Pons (tissue), 1 donor: ENCODE measurements at places on chromosomes 12 and 14.

DNA sequence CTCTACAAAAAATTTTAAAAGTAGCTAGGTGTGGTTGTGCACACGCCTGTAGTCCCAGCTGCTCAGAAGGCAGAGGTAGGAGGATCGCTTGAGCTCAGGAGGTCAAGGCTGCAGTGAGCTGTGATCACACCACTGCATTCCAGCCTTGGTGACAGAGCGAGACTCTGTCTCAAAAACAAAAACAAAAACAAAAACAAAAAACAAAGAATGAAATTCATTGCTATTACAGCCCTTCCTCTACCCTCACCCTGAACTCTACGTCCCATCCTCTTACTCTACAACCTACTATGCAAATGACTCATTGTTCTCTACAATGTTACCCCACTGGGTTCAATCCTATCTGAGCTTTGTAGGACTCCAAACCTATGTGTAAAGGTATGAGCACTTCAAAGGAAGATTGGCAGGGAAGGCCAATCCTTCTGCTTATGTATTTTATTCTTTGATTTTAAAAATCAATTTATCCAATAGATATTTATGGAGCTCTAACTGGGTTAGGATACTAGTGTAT lies 39.3 kb downstream of the NINJ2 start:
- DNase-seq = no peak

DNA sequence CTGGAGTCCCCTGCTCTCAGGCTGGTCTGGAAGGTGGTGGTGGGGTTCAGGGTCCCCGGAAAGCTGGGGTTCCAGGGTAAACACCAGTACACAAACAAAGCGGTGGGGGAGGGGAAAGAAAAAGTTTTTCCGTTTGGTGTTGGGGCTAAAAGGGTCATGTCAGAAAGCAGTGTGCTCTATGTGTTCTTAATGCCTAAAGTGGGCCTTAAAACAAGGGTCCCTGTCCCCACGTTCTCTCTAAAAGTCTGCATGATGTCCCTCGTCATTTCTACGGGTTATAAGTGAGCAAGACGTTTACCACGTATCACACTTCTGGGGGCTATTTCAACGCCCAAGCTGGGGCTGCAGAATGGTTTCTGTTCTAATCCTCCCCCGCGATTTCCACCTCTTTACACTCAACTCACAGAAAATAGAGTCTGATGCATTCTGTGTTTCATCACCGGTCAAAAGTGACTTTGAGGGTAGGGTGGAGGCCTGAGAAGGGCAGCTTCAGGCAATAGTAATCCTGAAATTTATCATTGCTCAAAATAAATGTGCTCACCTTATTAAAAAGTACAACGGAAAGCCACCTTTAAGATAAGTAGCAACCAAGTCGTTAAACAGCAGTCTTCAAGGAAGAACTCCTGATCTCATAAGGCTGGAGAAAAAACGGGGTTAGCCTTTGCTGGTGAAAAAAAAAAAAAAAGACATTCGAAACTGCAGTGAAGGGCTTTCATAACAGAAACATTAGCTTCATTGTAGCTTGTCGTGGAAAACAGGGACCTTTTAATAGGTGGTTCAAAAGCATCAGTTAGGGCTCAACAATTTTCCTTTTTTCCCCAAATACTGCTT lies 63.9 kb upstream of the PTGR2 start:
- peak; percentile 64 for DNase-seq

DNA sequence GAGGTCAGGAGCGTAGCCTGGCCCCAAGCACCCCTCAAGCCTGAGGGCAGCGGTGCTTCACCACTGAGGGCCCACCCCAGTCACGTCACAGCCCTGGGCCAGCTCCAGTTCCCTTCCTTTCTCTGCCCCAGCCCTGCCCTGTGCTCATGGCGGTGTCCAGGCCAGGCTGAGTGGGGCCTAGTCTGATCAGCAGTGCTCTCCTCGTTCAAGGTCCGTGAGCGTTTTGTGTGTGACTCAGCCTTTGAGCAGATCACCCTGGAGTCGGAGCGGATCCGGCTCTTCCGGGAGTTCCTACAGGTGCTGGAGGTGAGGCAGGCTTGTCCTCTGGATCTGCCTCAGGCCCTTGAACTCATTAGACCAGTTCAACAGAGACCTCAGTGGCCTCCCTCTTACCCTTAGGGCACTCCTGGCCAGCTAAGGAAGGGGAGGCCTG lies 19.0 kb downstream of the PRPF40B start:
- DNase-seq = no peak

GRCh38 chr12:26203167-26203780 lies 7.9 kb downstream of the SSPN start:
- no peak for DNase-seq

GRCh38 chr14:95664546-95664945 lies 21.7 kb upstream of the TCL1B start:
- DNase-seq = no peak

- no peak for DNase-seq
Measured at GRCh38 chr12:32478858-32479725, 79.7 kb downstream of the FGD4 start.

- DNase-seq = no peak
Measured at GRCh38 chr12:88305254-88305890, 163.3 kb downstream of the TMTC3 start.

- peak; percentile 29 for DNase-seq
Measured at GRCh38 chr14:39488600-39488999, 56.4 kb upstream of the FBXO33 start.

GRCh38 chr12:53424626-53425514 lies 1.2 kb downstream of the AMHR2 start:
- DNase-seq = no peak

DNA sequence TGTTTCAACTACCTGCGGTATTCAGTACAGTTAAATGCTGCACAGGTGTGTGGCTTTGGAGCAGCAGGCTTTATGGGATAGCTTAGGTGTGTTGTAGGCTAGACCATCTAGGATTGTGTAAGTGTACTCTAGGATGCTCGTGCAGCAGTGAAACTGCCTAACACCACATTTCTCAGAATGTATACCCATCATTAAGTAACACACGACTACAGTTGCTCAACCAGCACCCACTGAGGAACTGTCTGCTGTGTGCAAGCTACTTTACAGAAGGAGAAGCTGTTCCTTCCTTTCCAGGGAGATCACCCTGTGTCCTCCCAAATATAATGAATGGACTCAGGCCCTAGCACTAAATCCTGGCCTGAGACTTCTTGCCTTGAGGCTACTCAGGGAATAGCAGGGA lies 94.8 kb downstream of the SLC24A4 start:
- DNase-seq = peak; percentile 56

DNA sequence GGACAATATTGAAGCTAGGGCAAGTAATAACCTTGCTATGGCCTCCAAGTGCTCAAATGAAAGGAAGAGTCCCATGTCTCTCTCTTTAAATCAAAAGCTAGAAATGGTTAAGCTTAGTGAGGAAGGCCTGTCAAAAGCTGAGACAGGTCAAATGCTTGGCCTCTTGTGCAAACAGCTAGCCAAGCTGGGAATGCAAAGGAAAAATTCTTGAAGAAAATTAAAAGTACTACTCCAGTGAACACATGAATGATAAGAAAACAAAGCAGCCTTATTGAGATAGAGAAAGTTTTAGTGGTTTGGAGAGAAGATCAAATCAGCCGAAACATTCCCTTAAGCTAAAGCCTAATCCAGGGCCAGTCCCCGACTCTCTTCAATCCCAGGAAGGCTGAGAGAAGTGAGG lies 84.1 kb upstream of the PLEKHA5 start:
- no peak for DNase-seq

GRCh38 chr14:39763402-39763890 lies 331.2 kb upstream of the FBXO33 start:
- no peak for DNase-seq

- peak; percentile 45 for DNase-seq
Measured at GRCh38 chr14:55458800-55459515, 18.5 kb upstream of the TBPL2 start.

DNA sequence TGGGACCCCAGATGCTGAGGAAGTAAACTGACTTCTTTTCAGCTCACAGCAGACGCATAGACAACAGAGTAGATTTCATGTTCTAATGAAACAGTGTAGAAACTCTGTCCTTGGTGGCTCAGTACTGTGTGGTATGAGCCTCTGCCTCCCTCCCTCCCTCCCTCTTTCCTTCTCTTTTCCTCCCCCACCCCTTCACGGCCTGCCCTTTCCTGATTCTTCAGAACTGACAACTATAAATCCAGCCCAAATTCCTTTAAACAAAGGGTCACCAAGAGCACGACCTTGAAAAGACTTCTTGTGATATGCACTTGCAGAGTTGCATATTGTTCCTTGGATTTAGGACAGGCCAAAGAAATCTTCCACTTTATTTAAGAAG lies 164.0 kb downstream of the ETV6 start:
- DNase-seq = no peak

GRCh38 chr12:117441751-117442150 lies 80.3 kb upstream of the NOS1 start:
- DNase-seq = peak; percentile 63

GRCh38 chr12:42186793-42187192 lies 42.1 kb upstream of the GXYLT1 start:
- no peak for DNase-seq

- no peak for DNase-seq
Measured at GRCh38 chr14:63972323-63972932, 119.6 kb downstream of the SYNE2 start.

GRCh38 chr12:108629824-108630476 lies 3.7 kb downstream of the SELPLG start:
- no peak for DNase-seq

DNA sequence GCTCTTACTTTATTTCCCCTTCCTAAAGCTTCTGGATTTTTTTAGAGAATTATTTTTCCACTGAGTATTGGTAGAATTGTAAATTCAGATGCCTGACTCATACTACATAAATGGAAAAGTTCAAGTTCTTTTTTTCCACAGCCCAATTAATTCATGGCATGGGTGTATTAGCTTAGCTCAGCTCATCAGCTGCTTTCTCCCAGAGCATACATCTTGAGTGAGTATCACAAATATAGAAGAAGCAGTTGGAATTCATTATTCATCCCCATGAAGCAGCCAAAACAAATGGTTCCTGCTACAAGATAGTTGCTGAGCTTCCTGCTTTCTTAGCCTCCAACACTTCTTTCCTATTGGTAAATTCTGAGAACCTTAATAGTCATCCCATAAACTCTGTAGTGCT lies 105.1 kb downstream of the C12orf50 start:
- no peak for DNase-seq

DNA sequence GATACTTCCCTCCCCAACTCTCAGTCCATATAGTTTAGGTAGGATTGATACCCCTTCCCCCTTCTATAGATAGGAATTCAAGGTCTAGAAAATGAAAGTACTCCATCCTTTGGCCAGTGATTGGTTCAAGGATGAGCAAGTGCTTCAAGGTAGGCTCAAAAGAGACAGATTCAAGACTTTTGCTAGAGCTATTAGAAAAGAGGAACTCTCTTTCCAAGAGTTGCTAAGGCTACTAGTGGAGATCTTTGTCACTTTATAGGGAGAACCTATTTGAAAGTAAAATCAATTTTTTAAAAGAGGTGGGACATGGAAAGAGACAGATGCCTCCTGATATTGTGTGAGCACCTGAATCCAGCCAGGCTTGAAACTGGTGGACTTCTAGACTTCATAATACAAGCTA lies 17.5 kb downstream of the POLE2 start:
- no peak for DNase-seq

DNA sequence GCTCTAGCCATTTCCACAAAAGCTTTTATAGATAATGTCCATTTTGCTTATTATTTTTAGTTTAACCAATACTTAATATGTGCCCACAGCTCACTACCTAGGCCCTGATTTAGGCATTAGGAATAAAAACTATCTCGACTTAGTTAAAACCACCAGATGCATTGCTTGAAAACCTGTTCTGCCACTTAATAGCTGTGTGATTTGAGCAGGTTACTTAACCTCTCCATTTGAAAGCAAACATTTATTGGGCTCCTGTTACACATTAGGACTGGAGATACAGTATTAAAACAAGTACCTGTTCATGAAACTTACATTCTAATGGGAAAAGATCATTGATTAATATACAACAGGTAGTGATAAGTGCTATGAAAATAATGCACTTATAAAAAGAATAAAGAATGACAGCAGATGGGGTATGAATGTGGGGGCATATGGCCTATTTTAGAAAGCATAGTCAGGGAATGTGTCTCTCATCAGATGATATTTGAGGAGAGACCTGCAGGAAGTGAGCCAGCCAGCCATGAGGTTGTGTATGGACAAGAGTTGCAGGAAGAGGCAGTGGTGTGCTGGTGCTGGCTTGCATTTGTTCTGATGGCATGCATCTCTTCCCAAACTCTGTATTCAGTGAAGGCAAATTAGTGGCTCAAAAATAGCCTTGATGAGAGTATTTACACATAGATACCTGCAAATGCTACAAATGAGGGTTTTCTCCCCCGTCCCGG lies 34.3 kb downstream of the NOPCHAP1 start:
- no peak for DNase-seq

DNA sequence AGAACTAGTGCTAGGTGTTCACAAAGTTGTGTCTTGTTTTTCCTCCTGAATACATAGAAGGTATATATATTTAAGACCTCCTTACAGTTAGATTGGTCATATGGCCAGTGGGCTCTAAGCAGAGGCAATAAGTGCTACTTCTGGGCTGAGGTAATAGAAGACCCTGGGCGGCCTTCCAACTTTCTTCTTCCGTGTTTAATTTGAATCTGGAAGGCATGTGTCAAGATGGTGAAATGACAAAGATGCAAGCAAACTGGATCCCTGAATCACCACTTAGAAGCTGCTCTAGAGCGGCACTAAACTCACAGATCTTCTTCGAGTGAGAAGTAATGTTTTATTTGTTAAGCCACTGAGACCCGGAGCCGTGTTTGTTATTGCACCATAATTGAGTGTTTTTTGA lies 201.0 kb upstream of the GZMB start:
- no peak for DNase-seq

DNA sequence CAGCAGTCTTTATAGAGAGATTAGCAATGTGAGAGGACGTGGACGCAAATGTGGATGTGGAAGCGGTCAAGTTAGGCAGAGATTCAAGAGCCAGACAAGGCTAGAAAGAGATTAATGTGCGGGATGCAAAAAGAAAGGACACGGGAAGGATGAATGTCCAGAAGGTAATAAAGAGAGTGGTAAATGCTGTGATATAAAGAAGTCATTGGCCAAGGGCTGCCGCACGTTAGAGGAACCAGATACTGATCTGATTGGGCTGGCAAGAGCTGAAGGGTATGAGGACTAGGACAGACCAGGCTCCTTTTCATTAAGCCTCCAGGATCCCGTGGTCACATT lies 59.5 kb downstream of the DHRS2 start:
- DNase-seq = no peak

- no peak for DNase-seq
Measured at GRCh38 chr14:94340533-94340932, 17.4 kb upstream of the SERPINA6 start.

DNA sequence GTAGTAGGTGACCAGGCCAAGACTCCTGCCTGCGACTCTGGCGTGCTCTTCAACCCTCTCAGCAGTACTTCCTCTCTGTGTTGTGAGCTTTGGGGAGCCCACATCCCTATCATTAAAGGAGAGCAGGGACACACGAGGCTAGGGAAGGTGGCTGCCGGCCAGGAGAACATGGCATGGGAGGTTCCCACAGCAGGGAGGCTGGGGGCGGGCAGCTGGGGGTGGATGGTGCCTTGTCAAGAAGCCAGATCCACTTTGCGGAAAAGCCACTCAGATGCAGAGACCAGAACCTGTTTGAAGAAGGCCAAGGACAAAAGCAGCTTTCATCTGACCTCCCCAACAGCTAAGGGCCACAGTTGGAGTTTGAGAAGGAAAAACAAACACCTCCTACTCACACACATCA lies 198.6 kb downstream of the BCL11B start:
- DNase-seq = no peak
